NCI-H1105 treated with DMSO at 0.1 percent for 48 hours (cell line): ENCODE measurements at places on chromosomes 7 and 10.

- DNase-seq, result no peak
Observed at GRCh38 chr10:117865945-117866344, 180.8 kb downstream of the RAB11FIP2 start.

DNA sequence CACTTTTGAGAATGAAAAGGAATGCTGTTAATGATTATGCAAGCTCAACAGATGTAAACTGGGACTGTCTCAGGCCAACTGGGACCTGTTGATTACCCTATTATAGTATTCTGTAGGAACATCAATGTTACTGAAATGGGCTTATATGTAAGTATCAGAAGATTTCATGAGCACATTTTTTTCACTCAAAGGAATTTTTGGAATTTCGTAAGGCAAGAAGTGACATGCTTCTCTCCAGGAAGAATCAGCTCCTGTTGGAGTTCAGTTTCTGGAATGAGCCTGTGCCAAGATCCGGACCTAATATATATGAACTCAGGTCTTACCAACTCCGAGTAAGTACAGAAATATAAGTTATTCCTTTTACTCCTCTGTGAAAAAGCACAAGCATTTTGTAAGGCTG, 19.2 kb downstream of the NIPSNAP2 start:
- no peak for DNase-seq

GRCh38 chr10:29998142-29998808, 61.1 kb downstream of the JCAD start:
- peak; percentile 37 for DNase-seq

GRCh38 chr7:141511316-141511675, 39.9 kb upstream of the AGK start:
- no peak for DNase-seq

DNA sequence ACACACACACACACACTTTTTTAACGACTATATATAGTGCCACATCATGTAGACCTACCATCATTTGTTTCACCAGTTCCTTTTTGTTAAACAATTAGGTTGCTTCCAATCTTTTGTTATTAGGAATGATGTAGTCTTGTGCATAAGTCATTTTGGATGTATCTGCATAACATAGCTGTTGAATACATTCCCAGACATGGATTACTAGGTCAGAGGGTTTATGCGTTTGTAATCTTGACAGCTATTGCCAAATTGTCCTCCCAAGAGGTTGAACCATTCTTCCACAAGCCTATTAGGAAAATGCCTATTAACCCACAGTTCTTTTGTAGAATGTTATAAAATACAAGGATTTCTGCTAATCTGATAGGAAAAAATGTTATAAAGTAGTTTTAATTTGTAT, 87.3 kb downstream of the PALS2 start:
- DNase-seq, result no peak

GRCh38 chr7:125279961-125280360, 350.3 kb upstream of the POT1 start:
- DNase-seq, result peak; percentile 62

DNA sequence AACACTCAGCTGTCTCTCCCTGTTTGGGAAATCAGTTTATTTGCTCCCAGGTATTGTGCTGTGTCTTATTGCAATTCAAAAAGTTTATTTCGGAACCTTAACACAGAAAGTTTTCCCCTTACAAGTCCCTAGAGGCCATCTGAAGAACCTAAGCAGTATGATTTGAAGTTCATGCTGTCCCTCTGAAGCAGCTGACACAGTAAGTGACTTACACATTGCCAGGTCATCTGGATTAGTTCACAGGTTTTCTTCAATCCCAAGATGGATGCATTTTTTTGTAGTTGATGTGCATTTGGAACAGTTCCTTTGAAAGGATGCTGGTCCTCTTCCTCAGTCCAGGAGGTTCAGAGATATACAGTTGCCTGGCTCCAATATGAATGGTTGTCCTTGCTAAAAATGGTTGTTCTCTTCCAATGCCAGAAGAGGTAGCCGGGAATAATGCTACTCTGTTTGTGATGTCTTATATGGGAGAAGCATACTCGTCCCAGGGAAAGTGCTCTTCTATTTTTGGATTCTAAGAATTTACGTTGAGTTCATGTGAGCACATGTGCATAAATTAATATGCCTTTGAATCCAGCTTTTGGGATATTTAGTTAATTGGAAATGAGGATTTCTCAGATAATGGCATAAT, 183.5 kb upstream of the PHYHIPL start:
- no peak for DNase-seq

- DNase-seq, result no peak
Observed at GRCh38 chr7:85285527-85285926, 98.7 kb upstream of the SEMA3D start.

- DNase-seq, result no peak
Observed at GRCh38 chr10:109994711-109995577, 12.8 kb upstream of the ADD3 start.

DNA sequence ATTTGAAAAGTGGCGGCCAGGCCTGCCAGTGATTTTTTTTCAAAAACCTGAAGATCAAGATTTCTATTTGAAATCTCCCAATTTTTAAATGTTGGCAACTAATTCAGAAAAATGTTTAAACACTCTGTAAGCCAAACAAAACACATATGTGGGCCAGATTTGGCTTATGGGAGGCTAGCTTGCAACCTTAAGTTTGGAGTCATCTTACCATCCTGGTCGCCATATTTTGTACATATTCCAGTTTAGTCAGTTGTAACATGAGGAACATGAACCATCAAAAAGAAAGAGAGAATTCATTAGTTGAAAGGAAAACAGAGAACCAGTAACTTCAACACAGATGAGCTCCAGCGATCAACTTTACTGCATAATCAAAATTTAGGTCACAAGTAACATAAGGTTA, 115.4 kb downstream of the TMEM26 start:
- DNase-seq, result no peak

GRCh38 chr10:25382029-25382810, 207.4 kb downstream of the GPR158 start:
- no peak for DNase-seq

DNA sequence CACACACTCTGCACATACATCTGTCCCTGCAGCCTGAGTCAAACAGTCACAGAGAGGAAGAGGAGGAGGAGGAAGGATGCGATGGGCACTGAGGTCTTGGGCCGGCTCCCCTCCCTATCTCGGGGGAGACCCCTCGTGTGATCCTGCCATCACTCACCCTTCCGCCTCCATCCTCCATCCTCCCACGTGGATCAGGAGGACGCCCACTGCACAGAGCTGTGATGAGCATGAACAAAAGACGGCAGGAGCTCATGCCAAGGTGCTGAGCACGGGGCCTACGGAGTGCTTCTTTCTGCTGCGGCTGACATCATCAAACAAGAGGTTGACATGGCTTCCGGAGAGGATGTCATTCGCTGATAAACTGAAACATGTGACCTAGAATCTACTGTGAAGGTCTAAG, 68.0 kb downstream of the DIP2C start:
- no peak for DNase-seq

- no peak for DNase-seq
Observed at GRCh38 chr10:73819081-73819480, 7.7 kb upstream of the NDST2 start.

DNA sequence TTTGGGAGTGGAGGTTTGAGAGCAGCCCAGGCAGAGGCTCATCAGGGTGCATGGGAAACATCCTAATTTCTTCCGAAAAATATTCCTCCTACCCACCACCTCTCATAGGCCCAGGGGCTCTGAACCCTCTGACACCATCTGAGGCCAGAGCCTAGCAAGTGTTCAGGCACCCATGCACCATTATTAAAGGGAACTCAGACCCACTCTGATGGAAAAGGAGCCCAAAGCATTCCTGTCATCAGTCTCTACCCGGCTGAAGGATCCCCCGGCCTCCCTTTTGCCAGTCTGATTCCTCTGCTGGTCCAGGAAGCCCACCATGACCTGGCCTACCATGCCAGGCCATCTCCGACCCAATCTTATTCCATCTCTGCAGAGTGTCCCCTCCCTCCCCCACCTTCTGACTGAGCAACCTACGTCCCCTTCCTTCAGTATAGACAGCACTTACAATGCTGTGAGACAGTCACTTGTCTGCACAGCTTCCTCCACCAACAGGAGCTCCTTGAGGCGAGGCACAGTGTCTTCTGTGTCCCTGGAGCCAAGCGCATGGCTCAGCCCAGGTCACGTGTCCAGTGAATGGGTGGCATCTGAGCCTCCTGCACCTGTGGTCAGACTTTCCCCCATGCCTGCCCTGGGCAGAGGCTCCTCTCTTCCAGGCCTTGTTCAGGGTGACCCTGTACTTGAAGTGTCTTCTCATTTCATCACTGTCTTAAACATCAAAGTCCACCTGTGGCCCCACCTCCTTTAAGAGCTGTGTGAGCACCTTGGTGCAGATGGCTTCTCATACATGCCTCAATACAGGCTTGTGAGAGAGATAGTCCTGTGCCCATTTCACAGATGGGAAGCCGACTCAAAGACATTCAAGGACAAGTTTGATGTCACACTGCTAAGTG, 889 bp upstream of the GPR15LG start:
- no peak for DNase-seq

- DNase-seq, result no peak
Observed at GRCh38 chr7:12031638-12032037, 179.5 kb upstream of the TMEM106B start.

DNA sequence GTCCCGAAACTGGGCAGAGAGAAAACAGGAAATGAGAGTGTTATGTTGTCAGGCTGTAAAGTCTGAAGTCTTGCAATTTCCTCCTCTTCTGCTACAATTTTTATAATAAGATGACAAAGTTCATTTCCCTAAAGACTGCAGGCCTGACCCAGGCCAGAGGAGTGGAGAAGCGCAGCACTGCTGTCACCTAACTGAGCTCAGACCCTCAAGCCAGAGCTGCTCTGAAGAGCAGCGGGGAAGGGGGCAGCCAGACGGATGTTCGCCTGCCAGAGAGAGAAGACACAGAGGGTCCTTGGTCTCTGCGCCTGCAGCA, 12.6 kb upstream of the AOAH start:
- no peak for DNase-seq

DNA sequence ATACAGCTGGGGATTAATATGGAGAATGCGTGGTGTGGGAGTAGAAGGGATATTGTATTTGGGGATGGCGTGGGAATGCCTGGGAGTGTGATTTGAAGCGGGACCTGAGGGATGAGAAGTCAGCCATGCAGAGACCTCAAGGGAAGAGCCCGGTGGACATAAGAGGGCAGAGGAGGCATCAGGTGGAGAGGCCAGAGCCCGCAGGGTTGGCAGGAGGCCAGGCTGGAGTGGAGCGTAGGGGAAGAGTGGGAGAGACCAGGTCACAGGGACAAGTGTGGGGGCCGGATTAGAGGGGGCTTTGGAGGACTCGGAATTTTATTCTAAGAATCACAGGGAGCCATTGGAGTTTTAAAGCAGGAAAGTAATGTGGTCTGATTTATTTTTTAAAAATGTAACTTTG, 2.0 kb downstream of the NDUFB2 start:
- no peak for DNase-seq

- DNase-seq, result no peak
Observed at GRCh38 chr10:74178042-74178791, 27.2 kb downstream of the ADK start.

DNA sequence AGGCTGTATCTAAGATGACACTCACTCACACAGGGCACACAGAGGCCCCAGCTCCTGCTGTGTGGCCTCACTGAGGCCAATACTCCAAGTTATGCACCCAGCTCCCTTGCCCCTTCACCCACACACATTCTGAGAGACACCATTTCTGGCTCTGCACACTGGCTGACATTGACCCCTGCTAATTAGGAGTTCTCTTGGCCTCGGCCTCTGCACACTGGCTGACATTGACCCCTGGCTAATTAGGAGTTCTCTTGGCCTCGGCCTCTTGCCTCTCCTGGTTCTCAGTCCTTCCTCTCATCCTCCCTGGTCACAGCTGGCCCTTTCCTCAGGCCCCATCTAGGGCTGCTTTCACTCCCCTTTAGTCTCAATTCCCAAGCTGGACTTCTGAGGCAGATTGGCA, 97.3 kb downstream of the GRID1 start:
- no peak for DNase-seq

DNA sequence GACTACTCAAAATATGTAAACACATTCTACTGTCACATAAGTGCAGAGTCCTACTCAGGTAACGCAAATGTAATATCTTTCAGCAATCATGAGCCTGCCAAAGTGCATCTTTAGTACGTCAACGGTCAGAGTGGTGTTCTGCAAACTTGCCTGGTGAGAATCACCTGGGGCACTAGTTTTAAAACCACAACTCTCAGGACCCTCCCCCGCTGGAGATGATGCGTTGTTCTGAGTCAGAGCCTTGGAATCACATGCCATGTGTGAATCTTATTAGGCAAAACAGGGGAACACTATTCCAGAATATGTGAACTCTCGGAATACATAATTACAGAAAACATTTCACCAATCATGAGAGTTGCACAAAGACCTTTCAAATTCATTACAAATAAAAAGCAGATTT, 115.7 kb downstream of the TPK1 start:
- DNase-seq, result no peak

- DNase-seq, result no peak
Observed at GRCh38 chr10:79254333-79255006, 92.8 kb upstream of the PPIF start.

GRCh38 chr10:13648425-13648824, 61.7 kb downstream of the PRPF18 start:
- no peak for DNase-seq

DNA sequence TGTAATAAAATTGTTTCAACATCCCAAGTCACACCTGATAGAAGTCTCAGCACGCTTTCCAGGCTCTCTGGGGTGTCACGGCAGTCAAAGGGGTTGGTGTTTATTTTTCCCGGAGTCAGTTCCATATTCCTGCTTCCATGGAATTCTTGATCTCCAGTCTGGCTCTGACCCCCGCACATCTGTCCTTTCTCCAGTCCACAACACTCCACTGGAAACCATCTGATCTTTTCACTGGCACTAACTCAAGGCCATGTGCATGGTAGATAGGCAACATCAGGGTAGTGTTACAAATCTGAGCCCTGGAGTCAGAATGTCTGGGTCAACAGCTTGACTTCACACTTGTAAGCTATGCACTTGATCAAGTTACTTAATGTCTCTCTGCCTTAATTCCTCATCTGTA, 176.2 kb downstream of the WDR11 start:
- no peak for DNase-seq

- no peak for DNase-seq
Observed at GRCh38 chr7:135233570-135233969, at the start of gene STRA8. TSS of gene STRA8 (plus strand) at chr7:135233838. CDS start at chr7:135240525, 6,687 bp downstream.

- DNase-seq, result no peak
Observed at GRCh38 chr10:98402931-98403718, 11.9 kb downstream of the PYROXD2 start.

DNA sequence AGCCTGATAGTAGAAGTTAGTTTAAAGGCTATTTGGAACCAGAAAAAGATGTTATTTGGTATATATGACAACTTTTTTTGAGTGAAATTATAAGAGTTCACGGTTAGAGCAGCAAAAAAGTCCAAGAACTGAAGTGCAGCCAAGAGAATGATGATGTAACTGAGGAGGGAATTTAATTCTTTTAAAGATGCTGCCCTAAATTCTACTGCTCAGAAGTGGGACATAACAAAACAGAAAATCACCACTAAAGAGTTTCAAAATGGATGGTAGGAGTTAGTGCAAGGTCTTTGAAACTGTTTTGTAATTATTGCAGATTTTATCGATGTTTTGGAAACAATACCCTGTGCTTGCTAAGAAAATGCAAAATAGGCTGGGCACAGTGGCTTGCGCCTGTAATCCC, 6.5 kb downstream of the SAMD8 start:
- DNase-seq, result no peak

- DNase-seq, result no peak
Observed at GRCh38 chr7:125010540-125010939, 80.9 kb upstream of the POT1 start.
